KG1 (cell line): ENCODE measurements at places on chromosomes 3 and 15.

DNA sequence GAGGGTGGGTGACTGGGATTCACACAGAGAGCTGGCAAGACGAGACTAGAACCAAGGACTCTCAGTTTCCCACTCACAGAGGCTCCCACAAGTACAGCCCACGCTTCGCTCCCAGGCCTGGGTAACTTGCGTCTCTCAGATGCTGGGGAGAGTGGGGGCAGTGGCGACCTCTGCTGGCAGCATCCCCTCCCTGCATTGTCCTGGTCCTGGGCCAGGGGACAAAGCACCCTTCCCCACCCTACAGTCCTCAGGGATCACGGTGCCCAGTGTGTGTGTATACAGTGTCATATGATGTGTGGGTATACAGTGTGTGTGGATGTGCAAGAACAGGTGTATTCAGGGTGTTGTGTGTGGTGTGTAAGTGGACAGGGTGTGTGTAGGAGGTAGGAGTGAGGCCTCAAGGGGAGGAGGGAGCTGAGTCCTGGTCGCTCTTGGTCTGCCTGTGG, 12.8 kb downstream of the VILL start:
- no peak for DNase-seq

DNA sequence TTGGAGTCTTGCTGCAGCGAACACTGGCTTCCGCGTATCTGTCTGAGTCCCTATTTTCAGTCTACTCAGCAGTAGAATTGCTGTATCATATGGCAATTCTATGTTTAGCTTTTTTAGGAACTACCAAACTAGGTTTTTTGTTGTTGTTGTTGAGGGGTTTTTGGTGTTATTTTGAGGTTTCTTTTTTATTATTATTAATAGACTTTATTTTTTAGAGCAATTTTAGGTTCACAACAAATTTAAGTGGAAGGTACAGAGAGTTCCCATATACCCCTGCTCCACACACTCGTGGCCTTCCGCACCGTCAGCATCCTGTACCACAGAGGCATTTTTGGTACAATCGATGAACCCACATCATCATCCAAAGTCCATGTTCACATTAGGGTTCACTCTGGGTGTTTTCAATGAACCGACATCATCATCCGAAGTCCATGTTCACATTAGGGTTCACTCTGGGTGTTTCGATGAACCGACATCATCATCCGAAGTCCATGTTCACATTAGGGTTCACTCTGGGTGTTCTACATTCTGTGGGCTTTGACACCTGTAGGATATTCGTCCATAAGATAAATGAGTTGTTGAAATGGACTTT, 67.9 kb downstream of the LMLN start:
- no peak for DNase-seq

DNA sequence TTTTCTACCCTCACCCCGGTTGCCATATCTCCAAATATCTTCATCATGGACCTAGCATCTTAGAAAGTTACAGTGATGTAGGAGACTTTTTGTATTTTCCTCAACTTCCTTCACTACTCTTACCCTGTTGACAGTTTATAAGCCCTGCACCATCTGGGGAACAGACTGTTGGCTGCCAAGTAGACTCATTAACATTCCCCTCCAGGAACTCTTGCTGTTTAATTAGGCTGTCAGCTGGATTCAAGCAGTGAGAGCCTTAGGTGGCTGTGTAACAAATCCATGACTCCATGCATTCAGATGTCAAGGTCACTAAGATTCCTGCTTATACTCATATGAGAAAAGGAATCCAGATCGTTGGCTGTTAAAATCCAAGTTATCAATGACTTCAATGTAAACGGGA, 198.3 kb downstream of the NAALADL2 start:
- no peak for DNase-seq

GRCh38 chr3:49339581-49339940, 292 bp downstream of the USP4 start:
- DNase-seq, result no peak

DNA sequence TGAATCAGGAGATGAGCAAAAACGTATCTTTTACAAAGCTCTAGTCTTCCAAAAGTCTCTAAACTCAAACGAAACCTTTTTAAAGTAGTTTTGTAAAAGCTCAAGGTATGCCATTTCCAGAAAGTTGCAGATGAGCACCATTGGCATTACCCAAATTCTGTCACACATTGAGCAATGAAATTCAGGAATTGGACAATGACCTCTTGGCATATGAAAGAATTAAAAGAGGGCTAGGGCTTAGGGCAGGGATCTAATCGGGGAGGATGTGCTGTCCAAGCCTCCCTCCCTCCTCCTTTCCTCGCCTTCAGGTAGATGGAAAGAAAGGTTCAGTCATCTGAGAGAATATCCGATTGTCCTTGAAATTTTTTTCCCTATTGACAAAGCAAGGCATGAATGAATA, 133.1 kb upstream of the CPNE4 start:
- DNase-seq, result no peak

DNA sequence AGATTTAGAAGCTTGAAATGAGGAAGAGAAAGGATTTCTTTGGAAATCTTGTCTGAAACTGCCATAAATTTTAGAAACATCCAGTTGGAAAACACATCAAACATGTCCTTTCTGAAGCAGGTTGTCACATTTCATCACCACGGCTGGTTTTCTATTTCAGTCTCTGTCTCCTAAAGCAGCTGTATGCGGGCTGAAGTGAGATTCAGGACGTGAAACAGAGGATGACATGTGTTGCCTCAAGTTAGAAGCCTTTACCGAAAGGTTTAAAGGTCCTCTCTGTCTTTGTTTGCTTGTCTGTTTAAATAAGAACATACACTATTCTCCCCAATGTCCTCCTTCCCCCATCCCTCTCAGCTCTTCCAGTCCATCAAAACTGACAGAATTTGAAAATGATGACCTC, 141.9 kb downstream of the SQOR start:
- no peak for DNase-seq

DNA sequence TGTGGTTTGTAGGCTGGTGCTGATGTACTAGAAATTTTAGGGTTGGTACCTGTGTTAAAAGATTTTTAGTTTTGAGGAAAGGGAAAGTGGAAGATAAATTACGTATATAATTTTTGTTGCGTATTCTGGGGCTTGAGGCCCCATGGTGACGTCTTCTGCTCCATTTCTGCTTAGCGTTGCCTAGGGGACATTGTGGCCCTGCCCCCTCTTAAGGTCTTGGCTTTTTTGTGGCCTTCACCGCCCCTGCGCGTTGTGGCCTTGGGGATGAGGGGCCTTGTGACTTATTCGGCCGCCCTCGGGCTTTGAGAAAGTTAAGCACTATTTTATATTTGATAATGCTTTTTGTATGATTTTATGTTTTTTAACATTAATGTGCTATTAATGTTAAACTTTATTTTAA, 182.0 kb downstream of the KLF13 start:
- DNase-seq, result no peak
